Activated CD4-positive, alpha-beta T cell treated with anti-CD3 and anti-CD28 coated beads, Interleukin-2, amount 10 ng/mL, durations not matched to agents 7 days and 5 days (primary cell): ENCODE measurements at places on chromosomes 16 and 17.

GRCh38 chr17:77863814-77864161 is 94.7 kb upstream of the TNRC6C start:
- no peak for DNase-seq

- DNase-seq: no peak
These were observed 38.2 kb upstream of the ARL6IP1 start for GRCh38 chr16:18839555-18839954.

GRCh38 chr16:66935314-66936011 is at the start of gene CES2:
TSS of gene CES2 (plus strand) at chr16:66935516. CDS start at chr16:66935636, 120 bp downstream.
- DNase-seq: no peak

DNA sequence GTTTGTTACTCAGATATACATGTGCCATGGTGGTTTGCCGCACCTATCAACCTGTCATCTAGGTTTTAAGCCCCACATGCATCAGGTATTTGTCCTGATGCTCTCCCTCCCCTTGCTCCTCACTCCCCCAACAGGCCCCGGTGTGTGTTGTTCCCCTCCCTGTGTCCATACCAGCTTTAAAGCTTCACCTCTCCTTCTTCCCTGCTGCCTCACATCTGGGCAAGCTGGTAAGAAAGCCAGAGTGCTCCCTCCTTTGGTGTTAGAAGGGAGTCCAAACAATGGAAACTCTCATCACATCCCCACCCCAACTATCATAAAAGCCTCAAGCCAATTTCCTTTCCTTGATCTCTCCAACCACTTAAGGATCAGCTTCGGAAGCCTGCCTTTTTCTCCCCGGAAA is 1115.6 kb upstream of the GOT2 start:
- no peak for DNase-seq

DNA sequence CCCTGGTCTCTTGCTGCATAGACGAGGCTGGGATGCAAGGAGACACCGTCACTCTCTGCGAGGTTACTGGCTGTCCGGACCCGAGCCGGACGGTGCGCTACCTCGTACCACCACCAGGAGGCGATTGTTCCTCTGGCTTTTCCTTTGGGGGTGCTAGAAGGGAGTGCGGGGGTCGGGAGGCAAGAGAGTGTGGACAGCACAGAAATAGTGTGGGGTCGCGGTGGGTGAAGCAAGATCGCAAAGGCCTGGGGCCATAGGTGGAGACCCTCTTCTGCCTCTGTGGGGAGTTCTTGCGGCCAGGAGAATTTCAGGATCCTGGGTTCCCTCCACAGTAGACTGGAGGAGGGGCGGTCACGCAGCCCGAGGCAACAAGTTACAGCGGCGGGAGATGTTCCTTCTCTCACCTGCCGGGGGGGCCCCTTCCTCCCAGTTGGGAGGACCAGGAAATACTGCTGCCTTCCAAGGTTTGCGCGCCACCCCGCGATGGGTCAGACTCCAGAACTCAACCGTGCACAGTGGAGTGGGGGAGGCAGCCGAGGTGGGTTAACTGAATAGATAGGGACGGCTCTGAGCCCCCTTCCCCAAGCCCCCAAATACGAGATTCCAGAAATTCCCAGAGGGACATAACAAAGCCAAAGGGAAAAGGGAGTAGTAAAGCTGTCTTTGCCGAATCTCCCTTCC is 6.9 kb downstream of the PHOSPHO1 start:
- DNase-seq: peak; percentile 63

DNA sequence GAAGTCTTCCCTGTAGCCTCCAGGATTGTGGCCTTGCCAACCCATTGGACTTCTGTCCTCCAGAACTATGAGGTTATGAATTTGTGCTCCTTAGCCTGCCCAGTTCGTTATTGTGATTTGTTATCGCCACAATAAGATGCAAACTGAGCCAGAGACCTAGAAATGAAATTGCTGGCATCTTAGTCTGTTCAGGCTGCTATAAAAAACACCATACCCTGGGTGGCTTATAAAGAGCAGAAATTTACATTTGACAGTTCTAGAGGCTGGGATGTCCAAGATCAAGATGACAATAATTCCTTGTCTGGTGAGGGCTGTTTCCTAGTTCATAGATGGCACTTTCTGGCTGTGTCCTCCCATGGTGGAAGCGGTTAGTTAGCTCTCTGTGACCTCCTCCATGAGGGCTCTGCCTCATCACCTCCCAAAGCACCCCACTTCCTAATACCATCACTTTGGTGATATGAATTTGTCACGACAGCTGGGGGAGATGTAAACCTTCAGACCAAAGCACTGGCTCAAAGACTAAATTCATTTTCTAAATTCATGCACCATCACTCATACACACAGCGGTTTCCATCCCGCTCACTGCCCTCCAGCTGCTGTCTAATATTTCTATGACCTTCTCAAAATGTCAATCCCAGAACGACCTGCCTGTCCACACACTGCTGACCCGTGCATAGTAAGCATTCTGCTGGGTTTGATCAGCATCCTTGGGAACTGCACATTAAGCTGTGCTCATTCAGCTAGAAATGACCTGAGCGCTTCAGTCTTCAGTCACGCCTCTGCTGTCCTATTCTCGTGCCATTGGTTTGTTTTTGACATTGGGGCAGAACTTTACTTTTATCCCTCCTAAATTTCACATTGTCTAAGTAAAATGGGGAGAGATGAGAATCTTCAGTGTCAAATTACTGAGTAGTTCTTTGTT is 36.6 kb downstream of the GINS3 start:
- no peak for DNase-seq

GRCh38 chr17:74746922-74747321 is 1.5 kb upstream of the NHERF1 start:
- no peak for DNase-seq

DNA sequence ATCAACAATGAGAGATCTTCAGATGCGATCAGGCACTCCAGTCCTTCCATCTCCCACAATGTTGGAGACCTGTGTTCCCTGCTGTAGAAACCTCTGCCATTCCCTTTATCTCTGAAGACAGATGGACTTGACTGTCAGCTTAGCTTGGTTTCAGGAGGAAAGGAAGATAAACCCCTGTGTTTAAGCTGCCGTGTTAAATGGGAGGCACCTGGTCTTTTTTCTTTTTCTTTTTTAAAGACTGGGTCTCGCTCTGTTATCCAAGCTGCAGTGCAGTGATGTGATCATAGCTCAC is 63.1 kb downstream of the USP22 start:
- no peak for DNase-seq

- peak; percentile 73 for DNase-seq
These were observed 45.0 kb upstream of the NACA2 start for GRCh38 chr17:61635913-61636432.

- DNase-seq: no peak
These were observed 5.8 kb downstream of the CHTF18 start for GRCh38 chr16:794091-794822.

- DNase-seq: no peak
These were observed 60.5 kb downstream of the NFAT5 start for GRCh38 chr16:69626256-69626655.

DNA sequence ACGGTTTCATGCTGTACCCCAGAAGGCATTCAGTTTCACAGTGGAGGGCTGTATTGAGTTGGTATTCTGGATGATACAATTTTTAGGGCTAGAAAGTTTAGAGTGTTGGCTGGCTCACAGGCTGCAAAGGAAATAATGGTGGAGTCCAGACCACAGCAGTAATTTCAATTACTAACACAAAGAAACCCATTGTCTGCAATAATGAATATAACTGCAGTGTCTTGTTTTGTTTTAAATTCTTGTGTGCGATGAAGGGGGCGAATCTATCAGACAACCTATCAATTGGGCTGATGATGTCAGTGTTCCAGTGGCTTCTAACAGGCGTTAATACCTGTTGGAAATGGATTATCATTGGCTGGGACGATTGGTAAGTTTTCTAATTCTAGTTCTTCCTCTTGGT is 1.5 kb downstream of the SP2 start:
- no peak for DNase-seq

- DNase-seq: no peak
These were observed 76.2 kb upstream of the KSR1 start for GRCh38 chr17:27379888-27380533.

DNA sequence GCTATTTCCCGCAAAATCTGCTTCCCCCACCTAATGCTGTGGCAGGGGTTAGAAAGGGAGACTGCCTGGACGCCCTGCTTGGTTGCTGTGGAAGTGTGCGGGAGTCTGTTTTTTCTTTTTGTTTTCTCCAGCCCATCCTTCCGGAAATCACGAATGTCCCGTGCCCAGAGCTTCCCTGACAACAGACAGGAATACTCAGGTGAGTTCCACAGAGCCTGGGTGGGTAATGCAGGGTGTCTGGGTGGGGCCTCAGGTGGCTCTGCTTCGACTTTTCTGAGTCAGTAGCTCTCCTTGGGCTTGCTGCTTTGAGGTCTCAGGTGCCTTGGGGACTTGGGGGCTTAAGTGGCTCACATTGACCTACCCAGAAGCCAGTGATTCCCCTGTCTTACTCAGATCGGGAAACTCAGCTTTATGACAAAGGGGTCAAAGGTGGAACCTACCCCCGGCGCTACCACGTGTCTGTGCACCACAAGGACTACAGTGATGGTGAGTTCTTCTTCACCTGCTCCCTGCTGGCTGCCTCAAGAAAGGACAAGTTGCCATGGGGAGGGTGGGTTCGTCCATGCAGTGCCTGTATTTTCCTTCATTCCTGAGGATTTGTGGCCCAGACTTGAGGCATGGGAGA is 11.4 kb downstream of the LIMD2 start:
- DNase-seq: no peak
